ENCODE measurements at places on chromosomes 5 and 9. TPM values are rescaled to one million over a fixed set of nuclear protein-coding genes. Genes with fewer than 3 reads are reported as not detected.

Gene FAM153A
- not detected for total RNA-seq

Gene SEMA6A
- total RNA-seq = 0.50 TPM

Gene LTC4S
- total RNA-seq = not detected

Gene MYOT
- total RNA-seq = not detected

Gene UBTD2
- total RNA-seq = 17.5 TPM

Gene PCDHB1
- total RNA-seq = not detected

Gene PRR16
- total RNA-seq = 57.9 TPM

Gene MARCHF3
- total RNA-seq = 19.9 TPM

Gene ERMP1
- 6.0 TPM for total RNA-seq

Gene PCDHGA5
- total RNA-seq = 1.8 TPM

Gene TLR4
- total RNA-seq = 15.8 TPM
